ENCODE measurements at places on chromosomes 13 and 19. TPM values are rescaled to one million over a fixed set of nuclear protein-coding genes. Genes with fewer than 3 reads are reported as not detected.

- DNase-seq: no peak
Observed at GRCh38 chr19:7926727-7927604, 1.0 kb upstream of the CTXN1 start.

DNA sequence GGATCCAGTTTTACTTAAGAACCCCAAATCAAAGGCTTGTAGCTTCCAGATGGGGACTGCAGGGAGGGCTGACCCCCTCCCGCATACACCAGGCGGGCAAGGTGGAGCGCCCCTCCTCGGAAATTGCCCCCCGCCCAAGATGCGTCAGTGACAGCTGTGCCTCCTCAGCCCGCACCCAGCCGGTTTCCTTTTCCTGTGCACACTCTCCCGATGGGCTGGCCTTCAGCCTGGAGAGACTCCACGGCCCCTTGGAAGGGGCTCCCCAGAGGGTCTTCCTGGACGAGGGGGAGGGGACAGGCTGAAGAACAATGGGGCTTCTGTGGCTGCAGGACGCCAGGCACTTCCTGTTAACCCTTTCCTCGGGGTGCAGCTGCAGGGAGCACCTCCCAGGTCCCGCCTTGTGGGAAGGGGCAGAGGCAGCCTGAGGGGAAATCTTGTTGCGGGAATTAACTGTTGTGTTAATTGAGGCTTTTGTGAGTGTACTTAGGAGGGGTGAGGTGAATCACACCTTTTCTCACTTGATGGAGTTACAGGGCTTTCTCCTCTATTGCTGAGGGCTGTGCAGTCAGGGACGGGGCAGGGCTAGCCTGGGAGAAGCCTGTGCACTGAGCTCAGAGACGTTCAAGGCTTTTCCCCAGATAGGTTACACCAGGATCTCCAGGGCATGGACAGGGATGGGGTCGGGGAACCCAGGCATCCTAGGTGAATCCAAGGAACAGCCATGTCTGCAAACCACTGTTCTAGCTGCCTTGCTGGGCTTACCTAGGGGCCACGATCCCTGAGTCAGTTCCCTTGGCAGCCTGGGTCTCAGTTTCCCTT, 14.3 kb downstream of the IER2 start:
- DNase-seq: peak; percentile 64

- peak; percentile 42 for DNase-seq
Observed at GRCh38 chr13:32594157-32594738, 8.0 kb downstream of the PDS5B start.

DNA sequence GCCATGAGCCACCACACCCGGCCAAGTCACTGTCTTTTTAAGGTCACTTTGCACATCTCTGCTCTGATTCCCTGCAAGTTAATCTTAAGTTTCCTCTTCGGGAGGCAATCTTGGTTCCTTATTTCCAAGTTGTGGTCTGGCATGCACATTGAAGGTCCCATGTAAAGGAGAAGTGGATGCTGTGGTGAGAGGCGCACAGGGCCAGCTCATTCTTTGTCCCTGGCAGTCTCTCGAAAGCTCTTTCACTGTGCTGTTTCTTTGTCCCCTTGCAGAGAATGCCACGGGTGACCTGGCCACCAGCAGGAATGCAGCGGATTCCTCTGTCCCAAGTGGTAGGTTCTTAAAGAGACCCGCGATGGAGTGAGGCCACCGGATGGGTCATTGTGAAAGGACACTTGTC, 16.4 kb upstream of the C19orf33 start:
- no peak for DNase-seq

DNA sequence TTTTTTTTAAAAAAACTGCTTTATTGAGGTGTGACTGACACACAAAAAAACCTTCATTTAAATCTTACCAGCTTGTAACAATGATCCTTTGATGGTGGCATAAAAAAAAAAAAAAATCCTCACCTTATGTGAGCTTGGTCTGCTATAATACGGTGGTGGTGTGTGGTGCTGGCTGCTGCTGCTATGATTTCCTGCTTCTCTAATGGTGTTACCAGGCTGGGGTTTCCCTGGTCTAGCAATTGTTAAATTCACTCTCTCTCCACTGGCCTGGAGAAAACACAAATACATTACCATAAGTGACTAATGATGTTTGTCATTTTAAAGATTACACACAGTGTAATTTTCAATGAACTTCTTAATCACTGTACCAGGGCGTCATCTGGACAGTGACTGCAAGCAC, 60.6 kb downstream of the LNX2 start:
- no peak for DNase-seq

DNA sequence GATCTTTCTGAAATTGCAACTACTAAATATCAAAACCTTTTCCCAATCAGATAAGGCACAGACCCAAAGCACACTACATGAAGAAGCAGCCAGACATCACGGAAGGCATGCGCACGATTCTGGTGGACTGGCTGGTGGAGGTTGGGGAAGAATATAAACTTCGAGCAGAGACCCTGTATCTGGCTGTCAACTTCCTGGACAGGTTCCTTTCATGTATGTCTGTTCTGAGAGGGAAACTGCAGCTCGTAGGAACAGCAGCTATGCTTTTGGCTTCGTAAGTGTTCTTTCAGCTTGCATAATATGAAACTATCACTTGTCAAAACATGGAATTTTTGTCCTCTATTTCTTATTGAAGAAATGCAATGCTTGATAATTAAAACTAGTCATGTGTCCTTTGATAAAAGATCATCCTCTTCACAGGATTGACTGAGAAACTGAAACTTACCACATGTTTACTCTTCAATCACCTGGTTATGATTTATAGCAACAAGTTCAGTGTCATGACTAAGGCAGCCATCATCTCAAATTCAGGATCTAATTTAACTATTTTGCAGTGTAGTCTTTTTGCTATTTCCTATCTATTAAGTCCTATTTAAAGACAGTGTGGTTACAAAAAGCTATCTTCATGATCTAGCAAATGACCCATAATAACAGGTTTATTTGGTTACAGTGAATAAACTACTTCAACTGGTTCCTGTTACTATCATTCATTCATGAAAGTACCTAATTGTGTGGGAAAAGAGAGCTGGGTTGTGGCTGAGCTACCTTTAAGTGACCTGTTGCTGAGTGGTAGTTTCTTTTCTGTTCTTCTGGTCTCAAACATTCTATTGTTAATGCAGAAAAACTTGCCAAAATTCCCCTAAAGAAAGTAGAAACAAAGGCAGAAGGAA, 6.5 kb downstream of the CCNA1 start:
- DNase-seq: no peak

- DNase-seq: peak; percentile 33
Observed at GRCh38 chr19:46728693-46729339, 11.9 kb upstream of the PRKD2 start.

- DNase-seq: no peak
Observed at GRCh38 chr13:104296286-104296685, 1230.1 kb upstream of the SLC10A2 start.

- no peak for DNase-seq
Observed at GRCh38 chr19:35753634-35754369, 3.0 kb downstream of the HSPB6 start.

GRCh38 chr19:28472843-28473242, 740.1 kb downstream of the UQCRFS1 start:
- DNase-seq: no peak

- DNase-seq: peak; percentile 5
Observed at GRCh38 chr13:64041296-64041695, 2625.6 kb upstream of the PCDH20 start.

GRCh38 chr19:13010038-13010991, 15.0 kb downstream of the NFIX start:
- no peak for DNase-seq

DNA sequence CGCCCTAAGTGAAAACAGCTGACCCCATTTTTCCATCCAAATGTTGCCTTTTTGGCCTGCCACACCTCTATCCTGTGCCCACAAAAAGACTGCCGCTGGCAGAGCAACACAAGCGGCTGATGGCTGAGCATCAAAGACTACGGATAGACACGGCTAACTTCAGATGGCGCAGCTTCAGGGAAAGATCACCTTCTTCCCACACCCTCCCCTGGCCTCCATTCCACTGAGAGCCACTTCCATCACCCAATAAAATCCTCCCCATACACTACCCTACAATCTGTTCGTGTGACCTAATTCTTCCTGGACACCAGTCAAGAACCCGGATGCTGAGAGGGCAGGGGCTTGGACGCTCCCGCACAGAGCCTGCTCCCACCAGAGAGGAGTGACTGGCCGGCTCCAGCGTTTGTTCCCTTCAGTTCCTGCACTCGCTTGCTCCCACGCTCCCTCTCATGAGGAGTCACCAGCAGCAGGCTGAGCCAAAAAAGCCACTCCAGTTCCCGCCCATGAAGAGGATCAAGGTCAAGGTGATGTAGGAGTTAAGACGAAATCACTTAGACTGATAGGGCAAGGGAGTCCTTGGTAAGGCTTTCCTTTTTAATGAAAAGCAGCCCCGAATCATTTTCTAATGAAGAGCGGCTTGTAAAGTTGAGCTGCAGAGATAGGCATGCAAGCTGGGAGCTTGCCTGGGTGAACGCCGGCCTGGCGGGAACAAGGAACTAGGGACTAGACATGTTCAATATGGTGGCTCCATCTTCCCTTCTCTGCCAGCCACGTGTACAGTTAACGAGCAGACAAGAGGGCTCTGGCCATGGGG, 35.7 kb downstream of the TSKS start:
- no peak for DNase-seq

- DNase-seq: no peak
Observed at GRCh38 chr13:101317986-101318523, 98.3 kb downstream of the NALCN start.

BRME1 gene
- 1.7 TPM for total RNA-seq

ZNF878 gene
- total RNA-seq: 0.38 TPM

HCN2 gene
- 1.9 TPM for total RNA-seq

FCAR gene
- not detected for total RNA-seq
